ENCODE measurements at places on chromosomes 11 and 22. TPM values are rescaled to one million over a fixed set of nuclear protein-coding genes. Genes with fewer than 3 reads are reported as not detected.

The OR52N4 gene
- total RNA-seq: not detected

The OR51E2 gene
- 0.14 TPM for total RNA-seq

The C11orf97 gene
- total RNA-seq: not detected

The MS4A3 gene
- not detected for total RNA-seq

The KLHL35 gene
- 1.1 TPM for total RNA-seq

The HEPHL1 gene
- total RNA-seq: not detected

The OR2AG1 gene
- not detected for total RNA-seq

The SYT12 gene
- 10.3 TPM for total RNA-seq

The PANX3 gene
- total RNA-seq: not detected

The CHST1 gene
- total RNA-seq: 1.2 TPM

The TNNT3 gene
- not detected for total RNA-seq

The C11orf58 gene
- total RNA-seq: 273 TPM

The P2RX6 gene
- total RNA-seq: 0.56 TPM

The UPK3A gene
- total RNA-seq: not detected

The HRAS gene
- 151 TPM for total RNA-seq

The MS4A15 gene
- total RNA-seq: not detected

The DDI1 gene
- not detected for total RNA-seq

The PHOX2A gene
- not detected for total RNA-seq

The OR51A2 gene
- not detected for total RNA-seq

Measured in A549 treated with CpdA at 1 μM for 4 hours (cell line).